ENCODE measurements at places on chromosomes 7 and 10.

DNA sequence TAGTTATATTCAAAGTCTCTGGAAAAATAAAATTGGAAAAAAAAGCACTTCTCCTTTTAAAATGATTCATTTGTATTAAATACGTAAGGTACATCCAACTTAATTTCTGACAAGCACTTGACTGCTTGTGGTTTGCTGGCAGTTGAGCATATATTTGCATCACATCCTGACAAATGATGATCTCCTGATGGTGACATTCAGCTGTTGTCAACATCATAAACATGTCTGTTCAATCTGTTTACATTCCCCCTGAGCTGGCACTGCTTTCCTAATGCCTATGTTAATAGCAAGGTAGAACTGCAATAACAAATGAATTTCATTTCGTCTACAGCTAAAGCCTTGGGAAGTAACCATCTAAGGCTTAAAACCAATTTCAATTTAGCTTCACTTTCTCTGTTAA, 24.4 kb downstream of the TSPAN12 start:
- DNase-seq: no peak

DNA sequence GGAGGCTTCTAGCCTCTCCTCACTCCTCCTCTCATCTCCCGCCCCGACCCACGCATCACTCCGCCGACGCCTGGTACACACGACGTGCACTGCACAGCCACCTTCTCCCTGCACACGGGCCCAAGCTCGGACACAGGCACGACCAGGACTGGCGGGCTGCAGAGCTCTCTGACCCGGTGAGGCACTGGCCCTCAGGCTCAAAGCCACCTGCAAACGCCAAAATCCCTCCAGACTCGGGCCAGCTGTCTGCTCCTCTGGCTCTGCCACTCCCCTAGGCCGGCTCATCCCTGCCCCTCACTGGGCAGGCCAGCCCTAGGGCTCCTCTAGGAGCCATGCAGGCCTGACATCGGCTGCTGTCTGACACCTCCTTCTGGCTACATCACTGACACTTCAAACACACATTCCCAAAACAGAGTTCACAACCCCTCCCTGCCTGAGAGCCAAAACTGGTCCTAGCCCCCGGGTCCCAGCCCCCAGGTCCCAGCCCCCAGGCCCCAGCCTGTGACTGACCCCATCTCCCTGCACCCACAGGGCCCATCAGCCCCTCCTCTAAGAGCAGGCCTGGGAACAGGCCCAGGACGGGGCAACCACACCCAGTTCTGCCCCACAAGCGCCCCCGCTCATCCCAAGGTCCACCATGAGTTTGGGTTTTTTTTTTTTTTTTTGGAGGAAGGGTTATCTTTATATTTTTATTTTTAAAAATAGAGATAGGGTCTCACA, 35.1 kb downstream of the MAD1L1 start:
- DNase-seq: no peak

DNA sequence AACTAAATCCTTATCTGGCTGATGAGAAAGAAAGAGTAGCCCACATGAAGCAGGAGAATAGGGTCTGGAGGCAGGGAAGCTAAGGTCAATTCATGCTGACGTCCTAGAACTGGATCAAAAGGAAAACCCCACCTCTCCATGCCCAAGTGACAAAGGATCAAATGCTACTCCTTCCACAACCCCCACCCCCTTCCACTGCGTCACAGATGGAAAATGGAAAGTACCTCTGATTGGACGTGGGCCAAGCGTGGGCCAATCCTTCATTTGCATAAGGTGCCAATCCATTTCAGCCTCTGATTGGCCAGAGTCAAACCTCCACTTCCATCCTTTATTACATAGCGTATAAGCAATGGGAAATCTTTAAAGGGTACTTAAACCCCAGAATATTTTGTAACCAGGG, 431.3 kb upstream of the ETV1 start:
- no peak for DNase-seq

DNA sequence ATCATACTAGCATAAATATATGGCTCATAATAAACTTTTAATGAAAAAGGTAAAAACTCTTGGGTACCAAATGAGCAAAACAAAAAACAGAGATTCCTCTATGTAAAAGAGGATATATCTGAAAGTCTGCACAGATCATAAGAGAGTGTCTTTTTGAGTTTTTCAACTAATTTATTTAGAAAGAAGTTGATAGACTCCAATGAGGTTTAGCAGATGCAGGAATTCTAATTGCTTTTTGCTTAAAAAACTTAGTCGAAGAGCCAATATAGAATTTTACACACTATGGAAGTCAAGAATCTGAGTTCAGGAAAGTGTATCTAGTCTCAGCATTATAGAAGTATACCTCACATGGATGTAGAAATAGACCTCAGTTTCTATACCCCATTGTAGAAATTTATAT, 3.4 kb upstream of the MLLT10 start:
- DNase-seq: no peak

DNA sequence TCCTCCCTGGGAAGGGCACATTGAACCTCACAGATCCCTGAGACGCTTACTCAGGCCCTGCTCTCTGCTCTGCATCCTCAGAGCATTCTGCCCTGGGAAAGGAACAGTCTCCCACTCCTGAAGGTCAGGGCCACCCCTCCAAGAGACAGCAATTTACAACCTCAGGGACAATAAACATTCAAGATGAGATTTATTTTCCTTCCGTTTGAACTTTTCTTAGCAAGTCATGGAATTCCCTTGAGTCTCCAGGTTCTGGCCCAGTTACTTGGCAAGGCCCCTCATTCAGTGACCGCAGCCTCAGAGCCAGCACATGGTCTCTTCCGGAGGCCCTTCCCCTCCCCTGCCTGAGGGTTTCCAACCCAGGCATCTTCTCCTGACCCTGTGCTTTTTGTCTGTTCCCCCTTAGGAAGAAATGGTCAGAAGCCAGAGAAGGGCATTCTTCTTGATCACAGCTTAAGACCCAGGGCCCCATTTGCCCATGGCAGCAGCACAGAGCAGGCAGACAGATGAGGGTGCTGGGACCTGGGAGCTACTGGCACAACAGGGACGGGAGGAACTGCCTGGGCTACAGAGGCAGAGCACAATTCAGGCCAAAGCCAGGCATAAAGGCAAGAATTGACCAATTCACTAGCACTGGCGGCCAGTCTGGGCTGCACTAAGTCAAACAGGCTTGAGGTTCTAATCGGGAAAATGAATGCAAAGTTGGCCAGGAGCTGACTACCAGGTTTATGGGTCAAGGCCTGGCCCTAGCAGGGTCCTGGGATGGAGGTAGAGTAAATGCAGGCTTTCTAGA, 56.7 kb downstream of the VSTM4 start:
- no peak for DNase-seq

DNA sequence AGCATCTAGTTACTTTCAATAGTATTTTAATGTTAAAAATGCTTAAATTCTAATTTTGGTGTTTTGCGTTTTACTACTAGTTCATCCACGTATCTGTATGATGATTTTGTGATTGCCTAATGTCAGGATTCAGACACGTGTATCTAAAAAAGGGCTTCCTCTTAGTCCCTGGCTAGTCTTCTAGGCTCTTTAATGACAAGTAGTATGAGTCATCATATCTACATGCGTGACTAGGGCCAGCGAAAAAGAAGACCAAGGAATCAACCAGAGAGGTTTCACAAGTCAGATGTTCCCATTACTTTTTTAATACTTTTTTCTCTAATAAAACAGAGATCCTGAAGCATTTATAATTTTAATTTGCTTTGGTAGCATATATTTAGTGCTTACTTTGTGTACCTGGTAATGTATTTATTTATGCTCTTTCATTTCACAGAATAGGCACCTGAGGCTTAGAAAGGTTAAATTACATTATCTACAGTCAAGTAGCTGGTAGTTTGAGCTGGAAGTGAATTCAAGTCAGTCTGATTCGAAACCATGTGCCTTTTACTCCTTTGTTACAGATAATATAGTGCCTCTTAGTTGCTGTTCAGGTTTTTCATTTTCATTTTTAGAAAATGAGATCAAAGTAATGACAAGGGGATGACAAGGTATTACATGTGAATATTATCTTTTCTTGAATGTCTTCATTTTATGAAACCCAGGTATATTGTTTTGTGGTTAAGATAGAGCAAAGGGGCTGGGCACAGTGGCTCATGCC, 140.3 kb downstream of the FOXP2 start:
- DNase-seq: no peak

GRCh38 chr10:1509011-1509530, 228.3 kb downstream of the ADARB2 start:
- DNase-seq: no peak

GRCh38 chr10:107141524-107142061, 22.9 kb downstream of the SORCS1 start:
- no peak for DNase-seq

DNA sequence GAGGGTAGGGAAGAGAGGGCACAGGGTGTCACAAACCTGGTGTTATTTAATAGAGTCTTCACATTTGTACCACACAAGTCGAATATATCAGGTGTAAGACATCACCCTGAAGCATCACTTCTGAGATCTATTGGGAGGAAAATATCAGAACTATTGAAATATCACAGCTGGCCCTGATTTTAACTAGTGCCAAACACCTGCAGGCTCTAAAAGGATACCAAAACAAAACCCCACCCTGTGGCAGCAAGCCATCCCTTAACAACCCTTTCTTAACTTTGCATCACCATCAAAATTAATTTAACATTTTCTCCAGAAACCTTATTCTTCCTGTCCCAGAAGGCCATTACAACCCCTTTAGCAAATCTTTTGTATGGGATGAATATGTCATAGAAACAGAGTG, 365.4 kb downstream of the SUGCT start:
- DNase-seq: no peak

DNA sequence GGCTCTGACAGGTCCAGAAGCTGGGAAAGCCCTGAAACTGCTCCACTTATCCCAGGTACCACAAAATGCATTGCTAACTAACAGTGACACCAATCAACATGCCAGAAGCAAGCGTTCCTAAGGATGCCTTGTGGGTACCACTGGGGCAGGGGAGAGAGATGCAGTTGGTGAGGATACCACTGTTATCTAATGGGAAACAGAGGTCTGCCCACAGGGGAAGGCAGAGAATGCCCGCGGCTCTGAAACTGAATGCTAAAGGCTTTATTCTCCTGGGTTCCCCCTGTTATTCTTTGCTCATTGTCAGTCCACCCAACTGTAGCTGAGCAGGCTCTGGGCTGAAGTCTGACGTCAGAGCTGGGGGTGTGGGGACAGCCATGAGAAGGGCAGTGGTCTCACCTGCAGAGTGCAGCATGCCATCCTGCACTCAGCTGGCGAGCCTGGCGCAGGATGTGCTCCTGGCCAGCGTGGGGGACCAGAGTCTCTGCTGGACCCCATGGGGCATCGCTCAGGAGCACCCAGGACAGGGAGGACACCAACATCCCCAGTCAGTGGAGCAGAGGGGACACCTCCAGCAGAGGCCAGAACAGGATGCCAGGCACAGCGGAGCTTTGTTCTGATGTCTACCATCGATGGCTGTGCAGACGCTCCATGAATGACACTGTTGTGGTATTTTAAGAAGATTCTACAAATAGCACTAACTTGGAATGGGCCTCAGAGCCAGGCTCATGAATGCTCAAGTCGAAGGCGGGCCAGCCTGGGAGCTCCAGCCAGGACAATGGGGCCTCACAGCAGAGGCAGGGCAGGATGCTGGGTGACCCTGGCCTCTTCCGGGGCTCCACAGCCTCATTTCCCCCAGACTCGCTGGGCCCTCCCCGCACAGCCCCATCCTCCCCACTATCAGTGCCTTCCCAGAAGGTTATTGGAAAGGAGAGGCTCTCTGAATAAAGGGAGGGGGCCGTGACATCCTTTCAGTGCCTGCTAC, 95.8 kb downstream of the ARHGAP22 start:
- DNase-seq: peak; percentile 32

DNA sequence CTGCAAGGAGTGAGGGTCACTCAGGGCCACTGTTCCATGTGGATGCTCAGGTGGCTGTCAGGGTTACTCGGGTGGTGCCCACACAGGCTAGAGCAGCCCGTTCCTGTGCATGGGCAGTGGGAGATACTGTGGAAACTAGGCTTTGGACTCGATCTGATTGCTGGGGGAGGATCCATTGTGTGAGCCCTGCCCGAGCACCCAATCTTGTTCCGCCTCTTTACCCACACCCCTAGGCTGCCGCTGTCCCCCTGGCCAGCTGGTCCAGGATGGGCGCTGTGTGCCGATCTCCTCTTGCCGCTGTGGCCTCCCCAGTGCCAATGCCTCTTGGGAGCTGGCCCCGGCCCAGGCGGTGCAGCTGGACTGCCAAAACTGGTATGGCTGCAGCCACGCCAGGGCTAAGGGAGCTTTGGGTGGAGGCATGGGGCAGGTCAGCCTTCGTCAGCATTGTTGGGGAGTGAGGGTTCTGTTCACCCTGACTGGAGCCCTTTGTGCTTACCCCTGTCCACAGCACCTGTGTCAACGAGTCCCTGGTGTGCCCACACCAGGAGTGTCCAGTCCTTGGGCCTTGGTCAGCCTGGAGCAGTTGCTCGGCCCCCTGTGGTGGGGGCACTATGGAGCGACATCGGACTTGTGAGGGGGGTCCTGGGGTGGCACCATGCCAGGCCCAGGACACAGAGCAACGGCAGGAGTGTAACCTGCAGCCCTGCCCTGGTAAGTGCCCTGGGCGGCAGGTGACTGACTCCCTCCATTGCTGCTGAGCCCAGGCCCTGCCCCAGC, 12.4 kb upstream of the ZNF862 start:
- no peak for DNase-seq

DNA sequence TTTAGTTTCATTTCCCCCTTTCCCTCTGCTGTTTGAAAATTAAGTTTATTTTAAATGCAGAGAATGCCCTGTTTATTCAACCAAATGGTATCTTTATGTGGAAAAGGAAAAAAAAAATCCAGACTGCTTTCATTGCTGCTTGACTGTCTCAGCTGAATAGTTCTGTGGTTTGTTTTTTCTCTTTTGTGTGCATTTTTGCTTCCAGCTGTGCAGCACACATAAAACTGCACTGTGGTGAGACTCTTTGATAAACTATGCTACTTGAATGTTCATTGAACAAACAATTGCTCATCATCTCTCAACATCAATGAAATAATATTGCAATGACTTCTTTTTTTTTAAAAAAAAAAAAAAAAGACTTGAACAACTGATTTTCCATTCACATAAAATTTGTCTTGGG, 78.6 kb upstream of the GLI3 start:
- DNase-seq: no peak

- DNase-seq: peak; percentile 82
Observed at GRCh38 chr10:119516381-119517234, 25.9 kb downstream of the RGS10 start.

GRCh38 chr10:802506-802905, 113.0 kb upstream of the DIP2C start:
- DNase-seq: peak; percentile 32

DNA sequence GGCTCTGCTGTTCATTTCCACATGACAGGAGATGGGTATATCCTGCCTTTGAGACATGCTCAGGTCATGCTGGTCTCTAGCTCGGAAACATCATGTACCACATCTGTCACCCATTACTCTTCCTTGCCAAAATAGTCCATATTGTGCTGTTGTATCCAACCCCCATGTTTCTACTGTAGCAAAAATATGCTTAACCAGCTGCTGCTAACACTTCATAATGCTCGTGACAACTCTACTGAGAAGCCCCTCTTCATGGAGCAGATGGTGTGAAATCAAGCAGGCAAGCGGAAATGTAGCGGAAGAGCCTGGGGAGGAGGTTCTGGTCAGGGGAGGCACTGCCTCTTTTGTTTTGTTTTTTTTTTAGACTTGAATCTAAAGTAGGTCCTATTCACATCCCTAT, 82.9 kb downstream of the NPY start:
- DNase-seq: no peak

- peak; percentile 80 for DNase-seq
Observed at GRCh38 chr10:48658243-48658974, 26.3 kb upstream of the WDFY4 start.
